ENCODE measurements at places on chromosomes 6 and 20.

- DNase-seq = no peak
Observed at GRCh38 chr6:30097902-30098768, 14.8 kb downstream of the TRIM31 start.

DNA sequence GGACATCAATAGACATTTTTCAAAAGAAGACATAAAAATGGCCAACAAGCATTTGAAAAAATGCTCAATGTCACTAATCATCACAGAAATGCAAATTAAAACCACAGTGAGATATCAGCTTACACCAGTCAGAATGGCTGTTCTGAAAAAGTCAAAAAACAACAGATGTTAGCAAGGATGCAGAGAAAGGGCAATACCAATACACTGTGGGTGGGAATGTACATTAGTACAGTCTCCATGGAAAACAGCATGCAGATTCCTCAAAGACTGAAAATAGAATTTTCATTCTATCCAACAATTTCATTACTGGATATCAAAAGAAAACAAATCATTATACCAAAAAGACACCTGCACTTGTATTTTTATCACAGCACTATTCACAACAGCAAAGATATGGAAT lies 85.3 kb downstream of the DCDC2 start:
- no peak for DNase-seq

DNA sequence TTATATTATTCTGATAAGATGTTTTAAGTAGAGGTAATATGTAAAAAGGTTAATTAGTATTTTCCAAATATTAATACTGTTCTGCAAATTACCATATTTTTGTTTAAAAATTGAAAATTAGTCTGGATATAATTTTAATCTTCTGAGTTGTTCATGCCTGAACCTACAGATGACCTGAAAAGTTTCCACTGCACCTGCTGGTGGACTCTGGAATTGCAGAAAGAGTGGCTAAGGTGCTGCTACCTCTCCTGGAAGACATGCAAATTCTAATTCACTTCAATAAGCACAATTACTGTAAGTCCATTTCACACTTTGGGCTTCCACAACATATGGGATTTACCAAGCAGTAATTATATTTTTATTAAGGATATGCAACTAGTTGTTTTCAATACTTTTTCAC lies 77.7 kb upstream of the OLIG3 start:
- peak; percentile 59 for DNase-seq

DNA sequence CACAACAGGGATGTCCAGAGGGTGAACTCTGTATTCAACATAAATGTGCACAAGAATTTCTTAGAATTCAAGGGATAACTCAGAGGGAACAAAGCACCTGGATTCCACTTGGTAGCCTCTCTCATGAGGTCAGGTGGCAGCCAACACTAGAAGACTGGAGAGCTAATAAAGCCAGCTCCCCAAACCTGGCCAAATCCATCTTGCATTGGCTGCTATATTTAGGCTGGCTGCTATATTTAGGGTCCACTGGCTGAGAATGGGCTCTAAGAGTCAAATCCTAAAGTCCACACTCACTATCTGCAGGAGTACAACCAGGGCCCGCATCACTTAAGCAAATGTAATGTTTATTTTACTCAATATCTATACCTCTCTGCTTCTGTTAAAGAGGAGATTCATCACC lies 20.0 kb downstream of the TBC1D7 start:
- DNase-seq = no peak

GRCh38 chr20:7392542-7393206 lies 547.6 kb downstream of the HAO1 start:
- no peak for DNase-seq

GRCh38 chr6:16823718-16824352 lies 62.6 kb upstream of the ATXN1 start:
- no peak for DNase-seq

GRCh38 chr6:162118706-162119105 lies 608.9 kb downstream of the PRKN start:
- DNase-seq = no peak

DNA sequence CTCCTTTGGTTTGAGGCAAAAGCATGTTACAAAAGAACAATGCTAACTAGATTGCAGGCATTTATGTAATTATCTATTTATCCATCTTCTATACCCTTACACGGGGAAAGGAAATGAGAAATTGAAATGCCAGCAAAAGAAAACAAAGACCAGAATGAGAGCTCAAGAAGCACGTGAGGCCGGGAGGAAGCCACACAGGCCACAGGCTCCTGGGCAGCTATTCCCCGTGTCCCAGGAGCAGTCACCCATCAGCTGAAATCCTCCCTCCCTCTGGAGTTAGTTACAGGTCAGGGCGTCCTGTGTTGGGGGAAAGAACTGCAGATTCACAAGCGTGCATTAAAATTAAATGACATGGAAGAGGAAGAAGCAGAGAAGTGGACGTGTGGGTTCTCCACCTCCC lies 64.7 kb upstream of the RPS6KA2 start:
- no peak for DNase-seq

- DNase-seq = no peak
Observed at GRCh38 chr20:7974785-7975435, 34.7 kb upstream of the HAO1 start.

GRCh38 chr6:26067367-26067766 lies 19.9 kb upstream of the HFE start:
- DNase-seq = no peak

DNA sequence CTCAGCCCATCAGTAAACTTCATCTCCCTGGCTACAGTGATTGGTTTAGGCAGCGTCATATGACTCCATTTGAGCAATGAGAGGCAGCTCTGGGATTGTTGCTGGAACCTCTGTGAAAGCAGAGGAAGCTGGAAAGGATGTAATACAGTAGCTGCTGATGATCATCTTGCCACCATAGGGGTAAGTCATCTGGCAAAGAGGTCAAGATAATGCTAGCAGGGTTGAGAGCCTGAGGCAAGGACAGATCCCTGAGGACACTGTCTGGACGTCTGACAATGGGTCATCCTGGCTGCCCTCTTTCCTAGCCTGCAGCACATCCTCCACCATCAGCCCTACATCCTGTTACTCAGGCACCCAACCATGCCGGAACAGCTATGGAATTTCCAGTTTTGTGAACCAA lies 25.5 kb upstream of the FKBP1A start:
- DNase-seq = no peak

GRCh38 chr6:135280375-135281136 lies 99.4 kb downstream of the MYB start:
- no peak for DNase-seq

DNA sequence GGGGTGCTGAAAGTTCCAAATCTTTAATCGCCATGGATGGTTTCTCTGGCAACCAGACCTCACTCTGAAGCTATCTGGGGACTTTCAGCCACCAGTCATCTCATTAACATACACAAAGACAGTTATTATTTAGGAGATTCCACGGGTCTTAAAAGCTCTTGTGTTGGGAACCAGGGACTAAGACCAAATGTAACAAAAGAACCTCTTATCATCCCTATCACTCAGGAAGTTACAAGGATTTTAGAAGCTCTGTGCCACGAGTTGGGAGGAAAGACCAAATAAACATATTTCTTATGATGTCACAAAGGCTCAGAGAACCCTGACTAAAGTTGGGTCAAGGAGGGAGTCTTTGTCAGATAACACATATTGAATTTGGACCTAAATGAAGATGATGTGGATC lies 17.7 kb downstream of the GPX6 start:
- no peak for DNase-seq

DNA sequence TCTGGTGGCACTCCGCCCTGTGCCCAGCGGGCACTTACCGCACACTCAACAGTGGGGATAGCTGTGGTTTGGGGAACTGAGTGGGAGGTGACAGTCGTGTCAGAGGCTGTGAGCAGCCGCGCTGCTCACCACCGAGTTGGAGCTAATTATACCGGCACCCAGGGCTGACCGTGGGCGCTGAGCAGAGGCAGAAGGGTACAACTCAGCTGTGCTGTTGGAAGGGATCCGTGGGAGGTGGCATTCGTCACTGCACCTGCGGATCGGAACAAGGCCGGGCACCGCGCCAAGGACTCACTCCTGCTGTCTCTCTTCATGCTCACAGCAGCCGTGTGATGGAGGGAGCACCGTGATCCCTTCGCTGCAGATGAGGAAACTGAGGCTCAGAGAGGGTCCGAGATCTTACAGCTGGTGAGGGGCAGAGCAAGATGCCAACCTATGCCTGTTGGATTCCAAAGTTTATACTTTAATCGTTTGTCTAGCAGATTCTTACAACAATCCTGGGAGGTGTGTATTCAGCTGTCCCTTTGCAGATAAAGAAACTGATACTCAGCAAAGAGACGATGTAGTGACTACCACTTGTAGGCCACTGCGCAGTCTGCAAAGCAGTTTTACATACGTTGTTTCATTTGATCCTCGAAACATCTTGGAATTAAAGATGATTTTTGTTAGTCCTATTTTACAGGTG lies 713 bp upstream of the ELMO2 start:
- peak; percentile 19 for DNase-seq

DNA sequence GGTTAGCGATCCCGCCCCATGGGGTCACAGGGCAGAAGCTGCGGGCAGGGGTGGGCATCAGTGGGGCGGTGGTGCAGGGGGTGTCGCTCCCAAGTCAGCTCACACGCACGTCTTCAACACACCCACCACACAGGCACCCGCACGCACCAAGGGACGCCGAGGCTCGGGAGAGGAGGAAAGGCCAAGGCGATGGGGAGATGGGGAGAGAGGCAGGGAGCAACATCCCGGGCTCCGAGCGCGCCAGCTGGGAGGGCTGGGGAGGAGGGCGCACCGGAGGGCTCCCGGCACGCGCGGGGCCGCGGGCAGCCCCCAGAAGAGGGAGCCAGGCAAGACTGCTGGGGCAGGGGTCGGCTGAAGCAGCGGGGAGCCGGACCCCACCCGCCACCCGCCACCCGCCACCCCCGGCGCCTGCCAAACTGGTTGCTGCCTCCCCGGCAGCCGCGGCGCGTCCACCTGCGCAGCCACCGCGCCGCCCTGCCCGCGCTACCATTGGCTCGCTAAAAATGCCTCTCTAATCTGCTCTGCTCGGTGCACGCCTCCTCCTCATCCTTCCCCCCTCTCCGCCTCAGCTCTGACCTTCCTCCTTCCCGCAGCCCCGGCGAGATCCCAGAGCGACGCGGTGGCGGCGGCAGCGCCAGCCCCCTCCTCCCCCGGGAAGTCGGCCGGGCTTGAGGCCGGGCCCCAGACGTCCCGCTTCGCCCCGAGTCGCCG lies at the start of gene PACSIN1:
TSS of gene PACSIN1 (plus strand) at position 546 of the 711 bp plus-strand sequence. CDS start 60,230 bp downstream, outside the sequence.
- DNase-seq = no peak

- no peak for DNase-seq
Observed at GRCh38 chr6:117613920-117614560, 11.7 kb upstream of the GOPC start.

GRCh38 chr20:20663841-20664240 lies 48.6 kb downstream of the RALGAPA2 start:
- DNase-seq = no peak

DNA sequence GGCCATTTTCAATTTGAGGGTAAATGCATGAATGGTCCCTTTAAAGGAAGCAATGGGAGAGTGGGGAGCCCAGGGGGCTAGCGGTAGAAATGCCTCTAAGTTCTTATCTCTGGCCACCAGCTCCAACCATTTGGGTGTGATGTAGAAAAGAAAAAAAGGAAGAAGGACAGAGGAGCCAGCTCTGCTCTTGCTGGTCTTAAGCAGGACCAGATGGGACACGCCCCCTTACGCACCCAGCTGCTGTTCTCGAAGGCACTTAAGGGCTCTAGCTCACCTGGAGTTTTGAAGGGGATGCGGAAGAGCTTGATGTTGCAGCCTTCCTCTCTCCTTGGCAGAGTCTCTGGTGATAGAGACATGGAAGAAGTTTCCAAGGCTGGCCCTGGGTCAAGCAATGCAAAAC lies 59.5 kb upstream of the RNF144B start:
- no peak for DNase-seq

DNA sequence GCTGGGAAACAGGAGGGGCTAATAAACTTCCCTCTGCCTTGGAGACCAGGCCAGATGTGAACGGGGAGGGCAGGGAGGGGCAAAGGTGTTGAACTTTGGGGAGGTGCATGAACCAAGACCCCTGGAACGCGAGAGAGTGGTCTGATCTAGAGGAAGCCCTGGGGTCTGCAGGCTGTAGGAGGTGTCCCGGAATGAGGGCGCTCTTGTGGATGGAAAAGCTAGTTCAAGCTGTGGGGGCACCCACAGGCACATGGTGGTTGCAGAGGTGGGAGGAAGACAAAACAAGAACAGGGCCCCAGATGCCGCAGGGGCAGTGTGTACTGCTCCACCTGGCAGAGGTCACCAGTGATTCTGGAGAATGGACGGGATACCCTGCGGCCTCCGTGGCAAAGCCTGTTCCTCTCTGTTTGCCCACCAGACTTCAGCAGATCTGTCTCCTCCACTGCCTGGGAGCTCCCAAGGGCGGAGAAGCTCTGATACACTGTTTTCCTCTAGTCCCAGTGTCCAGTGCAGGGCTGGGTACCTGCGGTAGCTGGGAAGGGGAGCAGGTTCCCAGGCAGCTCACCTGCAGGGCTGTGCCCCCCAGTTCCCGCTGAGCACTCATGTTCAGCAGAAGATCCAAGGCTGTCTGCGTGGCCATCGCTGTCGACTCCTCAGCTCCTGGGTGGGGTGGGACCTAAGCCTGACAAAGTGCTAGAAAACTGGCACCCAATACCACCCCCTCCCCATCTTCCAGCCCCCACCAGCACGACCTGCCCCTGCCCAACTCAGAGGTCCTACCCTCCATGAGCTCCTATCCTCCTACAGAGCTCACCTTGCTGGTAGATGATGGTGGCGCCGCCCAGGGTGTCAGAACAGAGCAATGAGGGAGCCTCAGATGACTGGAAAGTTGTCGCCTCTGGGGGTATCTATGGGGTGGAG lies 14.7 kb downstream of the ZNF335 start:
- DNase-seq = no peak

- DNase-seq = no peak
Observed at GRCh38 chr6:14621518-14621917, 503.9 kb downstream of the CD83 start.

- DNase-seq = peak; percentile 56
Observed at GRCh38 chr20:16801919-16802651, 53.9 kb downstream of the OTOR start.

GRCh38 chr6:133157995-133158394 lies 83.2 kb upstream of the EYA4 start:
- no peak for DNase-seq

GRCh38 chr20:32112841-32113240 lies 3.3 kb downstream of the TM9SF4 start:
- DNase-seq = no peak

DNA sequence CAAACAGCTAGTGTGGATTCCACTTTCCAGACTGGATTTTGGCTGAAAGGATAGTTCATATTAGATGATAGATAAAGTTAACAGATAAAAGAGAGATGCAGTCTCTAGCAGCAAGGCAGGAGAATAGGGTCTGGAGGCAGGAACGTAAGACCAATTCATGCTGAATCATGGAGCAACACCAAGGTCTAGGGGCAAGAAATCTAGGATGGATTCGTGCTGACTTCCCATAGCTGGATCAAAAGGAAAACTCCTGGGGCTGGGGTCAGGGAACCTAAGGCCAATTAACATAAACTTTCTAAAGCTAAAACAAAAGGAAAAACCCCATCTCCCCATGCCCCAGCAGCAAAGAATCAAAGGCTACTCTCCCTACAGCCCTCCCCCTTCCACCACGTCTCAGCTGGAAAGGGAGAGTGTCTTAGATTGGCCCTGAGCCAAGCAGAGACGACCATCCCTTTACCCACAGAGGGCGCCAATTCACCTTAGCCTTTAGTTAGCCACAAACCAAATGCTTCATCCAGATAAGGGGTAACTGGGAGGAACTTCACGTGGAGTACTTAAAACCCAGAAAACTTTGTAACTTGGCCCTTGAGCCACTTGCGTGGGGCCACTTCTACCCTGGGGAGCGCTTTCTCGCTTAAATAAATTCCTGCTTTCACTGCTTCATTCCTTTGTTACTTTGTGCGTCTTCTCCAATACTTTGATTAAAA lies 7.6 kb downstream of the TREM1 start:
- DNase-seq = peak; percentile 69

GRCh38 chr6:46293641-46294316 lies 123.0 kb upstream of the ENPP5 start:
- DNase-seq = no peak
